ENCODE measurements at places on chromosomes 5 and 9. TPM values are rescaled to one million over a fixed set of nuclear protein-coding genes. Genes with fewer than 3 reads are reported as not detected.

- no peak for DNase-seq
Observed at GRCh38 chr9:124860582-124861341, 995 bp downstream of the RPL35 start.

GRCh38 chr5:136375920-136376319 is 10.6 kb upstream of the TRPC7 start:
- DNase-seq = no peak

DNA sequence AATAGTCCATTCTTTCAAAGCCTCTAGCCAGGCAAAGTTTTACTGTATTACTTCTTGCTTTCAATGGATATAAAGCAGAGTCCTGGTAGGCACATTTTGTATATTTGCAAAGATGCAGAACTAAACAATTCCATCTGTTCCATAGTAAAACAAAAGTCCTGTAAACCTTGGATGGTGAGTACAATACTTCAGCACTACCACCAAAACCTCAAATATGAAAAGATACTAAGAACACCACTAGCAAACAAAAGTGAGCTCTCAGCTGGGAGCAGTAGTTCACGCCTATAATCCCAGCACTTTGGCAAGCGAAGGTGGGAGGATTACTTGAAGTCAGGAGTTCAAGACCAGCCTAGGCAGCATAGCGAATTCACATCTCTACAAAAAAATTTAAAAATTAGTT is 195.0 kb downstream of the MSX2 start:
- no peak for DNase-seq

SSBP2 gene
- total RNA-seq = 99.9 TPM

DNA sequence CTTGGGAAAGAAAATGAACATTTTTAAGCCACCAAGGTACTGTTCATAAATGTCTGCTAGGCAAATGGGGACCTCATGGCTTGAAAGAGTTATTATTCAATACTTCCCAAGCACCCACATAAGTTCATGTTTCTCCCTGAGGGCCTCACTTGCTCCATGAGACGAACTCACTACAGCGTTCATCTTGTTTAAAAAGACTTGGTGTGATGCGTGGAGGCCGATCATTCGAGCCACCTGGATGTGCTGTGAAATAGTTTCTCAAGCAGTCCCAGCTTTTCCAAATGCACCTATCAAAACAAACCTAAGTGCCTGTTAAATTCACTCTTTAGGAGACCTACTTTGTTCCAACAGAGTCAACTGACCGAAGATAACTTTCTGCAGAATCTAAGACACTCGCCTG is 103.2 kb downstream of the LHFPL2 start:
- no peak for DNase-seq

DNA sequence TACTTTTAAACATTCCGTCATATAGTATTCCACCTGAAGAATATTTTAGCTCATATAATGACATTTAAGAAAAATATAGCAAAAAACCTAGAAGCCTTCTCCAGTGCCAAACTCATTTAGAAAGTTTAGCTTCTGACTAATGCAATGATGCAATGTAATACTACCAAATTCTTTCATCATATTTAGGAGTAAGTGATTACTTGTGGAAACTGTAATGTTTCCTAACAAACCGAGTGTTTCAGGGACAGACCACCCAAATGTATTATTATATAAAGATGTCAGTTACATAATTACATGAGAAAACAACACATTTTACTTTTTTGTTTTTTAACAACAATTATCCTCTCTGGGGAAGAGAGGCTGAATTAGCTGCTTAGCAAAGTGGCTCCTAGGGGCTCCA is 316.2 kb downstream of the ARL15 start:
- DNase-seq = peak; percentile 67

- no peak for DNase-seq
Observed at GRCh38 chr9:19138084-19138483, 10.8 kb upstream of the PLIN2 start.

DNA sequence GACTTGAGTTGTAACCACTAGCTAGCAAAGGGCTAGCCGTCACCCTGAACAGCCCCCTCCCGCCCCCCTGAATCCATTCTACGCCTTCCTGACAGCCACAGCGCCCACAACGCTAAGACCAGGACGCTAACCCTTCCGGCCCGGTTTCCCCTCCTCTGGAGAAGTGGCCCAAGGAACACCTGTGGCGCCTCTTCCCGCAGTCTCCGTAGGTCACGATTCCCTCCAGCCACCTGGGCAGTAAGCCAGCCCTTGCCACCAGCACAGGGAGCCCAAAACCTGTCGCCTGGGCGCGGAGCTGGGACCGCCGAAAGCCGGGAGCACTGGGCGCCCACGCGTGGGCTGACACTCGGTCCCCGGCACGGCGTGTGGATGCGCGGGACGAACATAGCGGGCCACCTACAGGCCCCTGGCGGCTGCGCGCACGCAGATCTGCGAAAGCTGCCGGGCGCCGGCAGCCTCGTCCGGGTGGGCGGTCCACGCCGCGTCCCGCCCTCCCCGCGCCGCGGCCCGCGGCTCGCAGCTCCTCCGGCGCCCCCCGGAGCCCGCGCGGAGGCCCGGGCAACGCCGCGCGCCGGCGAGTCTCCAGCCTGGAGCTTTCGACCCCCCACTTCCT is 596 bp downstream of the IRF1 start:
- peak; percentile 43 for DNase-seq

RAB3C gene
- 1.1 TPM for total RNA-seq

- DNase-seq = peak; percentile 84
Observed at GRCh38 chr5:176611435-176611834, 1.5 kb upstream of the GPRIN1 start.

DNA sequence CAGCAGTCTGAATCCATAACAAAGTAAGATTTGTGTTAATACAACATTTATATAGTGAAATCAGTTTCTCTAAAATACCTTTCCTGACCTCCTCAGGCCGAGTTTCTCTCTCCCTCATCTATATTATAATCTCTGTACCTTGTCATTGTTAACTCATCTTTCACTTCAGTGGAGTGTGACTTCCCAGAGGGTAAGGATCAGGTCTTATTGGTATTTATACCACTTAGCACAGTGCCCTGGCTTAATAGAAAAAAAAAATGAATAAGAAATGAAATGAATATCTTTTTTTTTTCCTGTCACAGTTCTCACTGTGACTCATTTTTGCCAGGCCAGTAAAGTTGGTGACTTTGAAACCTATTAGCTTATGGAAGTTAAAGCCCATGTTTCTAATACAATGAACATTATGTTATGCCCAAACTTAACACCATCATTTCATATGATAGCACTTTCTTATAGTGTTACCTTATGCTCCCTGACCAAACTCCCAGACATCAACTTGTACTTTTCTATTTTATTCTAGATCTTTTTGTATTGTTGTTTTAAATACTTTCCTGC is 90.1 kb downstream of the NR3C1 start:
- no peak for DNase-seq

GBA2 gene
- 78.7 TPM for total RNA-seq

DNA sequence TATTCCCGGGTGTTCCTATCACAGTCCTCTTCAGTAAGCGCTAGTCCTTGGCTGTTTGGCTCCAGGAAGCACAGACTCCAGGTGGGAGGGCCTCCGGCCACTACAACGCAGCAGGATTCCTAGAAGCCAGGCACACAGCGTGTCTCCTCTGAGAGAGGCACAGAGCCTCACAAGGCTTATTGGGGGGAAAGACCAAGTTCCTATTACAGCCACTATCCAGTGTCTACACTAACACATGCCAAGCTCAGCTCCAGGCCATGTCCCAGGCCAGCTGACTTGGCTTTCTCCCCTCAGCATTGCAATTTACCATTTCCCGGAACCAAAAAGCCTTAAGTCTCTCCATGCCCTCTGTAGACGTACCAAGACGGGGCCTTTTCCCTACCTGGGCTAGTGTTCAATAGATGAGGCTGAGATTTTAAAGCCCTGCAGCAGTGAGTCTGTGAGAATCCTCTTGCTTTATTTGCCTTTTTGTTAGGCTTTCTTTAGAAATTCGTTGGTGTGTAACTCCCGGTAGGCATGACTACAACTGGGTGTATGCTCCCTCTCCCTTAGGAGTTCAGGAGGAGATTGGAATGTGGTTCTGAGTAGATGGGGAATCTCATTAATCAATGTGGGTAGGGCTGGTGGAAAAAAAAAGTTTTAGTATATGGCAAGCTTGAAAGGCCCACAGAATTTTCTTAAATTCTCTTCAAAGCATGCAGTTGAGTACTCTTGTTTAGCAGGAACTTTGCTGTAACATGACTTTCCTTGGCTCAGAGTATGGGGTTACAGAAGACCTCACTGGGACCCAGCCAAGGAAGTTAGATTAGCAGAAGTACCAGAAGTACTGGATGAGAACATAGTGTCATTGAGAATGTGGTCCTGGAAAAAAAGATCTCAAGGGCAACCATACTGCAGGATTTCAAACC is 84.3 kb upstream of the SLC1A3 start:
- peak; percentile 11 for DNase-seq

DNA sequence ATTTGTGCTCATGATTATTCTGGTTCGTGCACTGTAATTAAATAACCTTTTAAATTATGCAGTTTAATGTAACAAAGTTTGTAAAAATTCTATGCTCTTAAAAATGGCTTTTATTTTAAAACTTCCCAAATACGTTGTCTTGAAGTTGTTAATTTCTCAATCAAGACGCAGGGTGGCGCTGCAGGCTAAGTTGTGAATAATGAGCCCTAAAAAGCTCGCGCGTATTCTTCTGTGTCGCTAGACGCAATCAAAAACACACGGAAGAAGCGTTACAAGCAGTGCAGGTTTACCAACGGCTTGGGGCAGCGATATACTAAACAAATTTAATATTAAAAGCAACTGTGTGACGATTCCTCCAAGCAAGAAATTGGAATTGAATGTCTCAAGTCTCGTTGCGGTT is at the start of gene PCDHB4:
TSS of gene PCDHB4 (plus strand) at position 256 of the 400 bp plus-strand sequence. CDS start 181 bp downstream, outside the sequence.
- DNase-seq = peak; percentile 53

- DNase-seq = no peak
Observed at GRCh38 chr5:141845371-141845851, 32.8 kb downstream of the PCDH1 start.

GZMA gene
- total RNA-seq = 4.3 TPM

- no peak for DNase-seq
Observed at GRCh38 chr5:125326150-125326510, 579.7 kb upstream of the ZNF608 start.

- peak; percentile 6 for DNase-seq
Observed at GRCh38 chr9:130537346-130538050, 41.9 kb upstream of the FUBP3 start.

IL9 gene
- total RNA-seq = not detected

DNA sequence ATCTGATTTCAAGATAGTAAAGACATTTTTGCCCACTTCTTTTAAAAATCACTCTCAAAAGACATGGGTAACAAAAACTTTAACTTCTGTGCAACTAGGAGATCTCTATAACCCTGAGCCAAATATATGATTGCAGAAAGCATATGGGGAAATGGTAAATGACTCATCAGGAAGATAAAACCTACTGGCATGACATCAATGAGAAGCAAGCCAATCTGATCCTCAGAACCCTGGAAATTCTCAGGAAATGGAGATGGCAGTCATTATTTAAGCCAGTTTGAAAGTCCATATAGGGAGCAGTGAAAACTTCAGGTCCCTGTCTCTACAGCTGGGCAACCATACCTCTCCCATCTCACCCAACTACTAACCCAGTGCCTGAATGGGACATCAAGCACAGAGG is 249.7 kb upstream of the NREP start:
- DNase-seq = no peak
